ENCODE measurements at places on chromosomes 6 and 20. TPM values are rescaled to one million over a fixed set of nuclear protein-coding genes. Genes with fewer than 3 reads are reported as not detected.

UBD gene
- 1.6 TPM for total RNA-seq

CYP39A1 gene
- total RNA-seq: 6.3 TPM

GPSM3 gene
- 1.6 TPM for total RNA-seq

GNRH2 gene
- total RNA-seq: not detected

SLC22A3 gene
- total RNA-seq: 8.4 TPM

DOK5 gene
- total RNA-seq: 31.3 TPM

CGA gene
- total RNA-seq: not detected

CFB gene
- 3.7 TPM for total RNA-seq

TSPYL4 gene
- total RNA-seq: 8.4 TPM

RIPOR3 gene
- 2.6 TPM for total RNA-seq

DUSP15 gene
- 2.1 TPM for total RNA-seq

BMP5 gene
- 11.5 TPM for total RNA-seq

GTF2H4 gene
- total RNA-seq: 7.3 TPM

HUS1B gene
- 1.0 TPM for total RNA-seq

PRDM13 gene
- total RNA-seq: not detected

TMEM151B gene
- total RNA-seq: not detected

CCN6 gene
- total RNA-seq: not detected

OR2J3 gene
- total RNA-seq: not detected

ID1 gene
- 136 TPM for total RNA-seq

LY6G6C gene
- not detected for total RNA-seq

BTNL2 gene
- not detected for total RNA-seq

PERP gene
- 1.0 TPM for total RNA-seq
